ENCODE measurements at places on chromosomes 2 and 18. TPM values are rescaled to one million over a fixed set of nuclear protein-coding genes. Genes with fewer than 3 reads are reported as not detected.

Gene GPR39
- not detected for total RNA-seq

Gene OTOS
- not detected for total RNA-seq

Gene CUL3
- total RNA-seq = 65.3 TPM

Gene GTF2A1L
- 12.8 TPM for total RNA-seq

Gene ONECUT2
- not detected for total RNA-seq

Gene DPP4
- total RNA-seq = 15.5 TPM

Gene B3GNT7
- 7.1 TPM for total RNA-seq

Gene FHOD3
- 5.6 TPM for total RNA-seq

DNA sequence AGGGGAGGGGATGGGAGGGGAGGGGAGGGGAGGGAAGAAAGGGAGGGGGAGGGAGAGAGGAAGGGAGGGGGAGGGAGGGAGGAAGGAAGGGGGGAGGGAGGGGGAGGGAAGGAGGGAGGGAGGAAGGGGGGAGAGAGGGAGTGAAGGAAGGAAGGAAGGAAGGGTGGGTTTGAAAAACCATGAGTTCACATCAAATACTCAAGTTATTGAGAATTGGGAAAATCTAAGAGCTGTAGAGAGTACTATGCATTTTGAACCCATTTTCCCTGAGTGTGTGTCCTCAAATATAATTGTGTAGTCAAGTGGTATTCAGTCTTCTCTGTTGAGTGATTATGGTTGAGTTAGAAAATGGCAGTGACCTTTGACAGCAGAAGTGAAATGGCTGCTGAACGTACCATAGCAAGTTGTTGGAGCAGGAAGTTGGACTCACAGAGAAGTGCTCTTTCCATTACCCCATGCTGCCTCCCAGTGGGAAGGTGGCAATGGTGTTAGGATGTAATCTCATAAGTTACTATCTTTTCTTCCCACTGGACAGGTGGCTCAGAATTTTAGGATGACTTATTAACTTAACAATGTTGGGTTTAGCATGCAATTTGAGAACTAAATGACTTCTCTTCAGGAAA lies 214.6 kb downstream of the SETBP1 start:
- peaks cover 8% of the 10 kb centered on the region for H3K4me1 ChIP-seq
- H3K27ac ChIP-seq = no peak overlapping the region
- no peak overlapping the region for H3K4me3 ChIP-seq
- DNase-seq = no peak

DNA sequence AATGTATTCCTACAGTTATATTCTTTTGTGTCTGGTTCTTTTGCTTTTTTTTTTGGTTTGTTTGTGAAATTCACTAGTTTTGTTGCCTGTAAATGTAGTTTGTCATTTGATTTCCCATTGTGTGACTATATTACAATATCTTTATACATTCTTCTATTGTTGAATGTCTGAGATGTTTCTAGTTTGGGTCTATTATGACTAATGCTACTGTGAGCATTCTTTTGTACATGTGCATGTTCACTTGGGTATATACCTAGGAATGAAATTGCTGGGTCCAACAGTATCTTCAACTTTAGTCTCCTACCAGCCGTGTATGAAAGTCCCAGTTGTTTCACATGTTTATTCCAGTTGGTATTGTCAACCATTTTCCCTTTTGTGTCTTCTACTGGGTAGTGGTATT lies 112.7 kb upstream of the RBMS1 start:
- DNase-seq = no peak
- H3K4me1 ChIP-seq = peaks cover 10% of the 10 kb centered on the region
- H3K27ac ChIP-seq = no peak overlapping the region
- no peaks in the 10 kb centered on the region for H3K27me3 ChIP-seq
- H3K36me3 ChIP-seq = no peaks in the 10 kb centered on the region
- H3K4me3 ChIP-seq = no peak overlapping the region

- no peaks in the 10 kb centered on the region for H3K4me1 ChIP-seq
- H3K27me3 ChIP-seq = no peaks in the 10 kb centered on the region
- no peak overlapping the region for H3K4me3 ChIP-seq
- H3K36me3 ChIP-seq = no peaks in the 10 kb centered on the region
Observed at GRCh38 chr2:45951025-45951727, 299.7 kb downstream of the PRKCE start.

DNA sequence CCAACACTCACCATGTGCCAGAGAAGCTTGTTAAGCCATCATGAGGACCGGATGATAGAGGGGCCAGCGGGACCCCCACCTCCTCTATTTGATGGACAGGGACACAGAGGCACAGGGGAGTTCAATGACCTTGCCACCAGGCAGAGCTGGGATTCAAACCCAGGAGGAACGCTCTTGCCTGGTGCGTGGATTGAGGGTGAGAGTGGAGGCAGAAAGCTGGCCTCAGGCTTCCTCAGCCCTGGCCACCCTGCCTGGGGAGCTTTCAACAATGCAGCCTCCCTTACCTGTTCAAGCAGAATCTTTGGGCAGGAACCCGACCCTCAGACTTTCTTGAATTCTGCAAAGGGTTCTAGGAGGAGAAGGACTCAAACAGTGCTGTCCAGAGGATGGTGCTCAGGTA lies 39.9 kb upstream of the MAL start:
- no peaks in the 10 kb centered on the region for H3K27me3 ChIP-seq
- H3K4me3 ChIP-seq = no peak overlapping the region
- DNase-seq = peak; percentile 49
- H3K4me1 ChIP-seq = no peaks in the 10 kb centered on the region

GRCh38 chr2:136015699-136016098 lies 30.3 kb upstream of the DARS1 start:
- no peak for DNase-seq
- no peaks in the 10 kb centered on the region for H3K4me1 ChIP-seq
- no peaks in the 10 kb centered on the region for H3K36me3 ChIP-seq
- H3K4me3 ChIP-seq = no peak overlapping the region
- no peaks in the 10 kb centered on the region for H3K27me3 ChIP-seq

DNA sequence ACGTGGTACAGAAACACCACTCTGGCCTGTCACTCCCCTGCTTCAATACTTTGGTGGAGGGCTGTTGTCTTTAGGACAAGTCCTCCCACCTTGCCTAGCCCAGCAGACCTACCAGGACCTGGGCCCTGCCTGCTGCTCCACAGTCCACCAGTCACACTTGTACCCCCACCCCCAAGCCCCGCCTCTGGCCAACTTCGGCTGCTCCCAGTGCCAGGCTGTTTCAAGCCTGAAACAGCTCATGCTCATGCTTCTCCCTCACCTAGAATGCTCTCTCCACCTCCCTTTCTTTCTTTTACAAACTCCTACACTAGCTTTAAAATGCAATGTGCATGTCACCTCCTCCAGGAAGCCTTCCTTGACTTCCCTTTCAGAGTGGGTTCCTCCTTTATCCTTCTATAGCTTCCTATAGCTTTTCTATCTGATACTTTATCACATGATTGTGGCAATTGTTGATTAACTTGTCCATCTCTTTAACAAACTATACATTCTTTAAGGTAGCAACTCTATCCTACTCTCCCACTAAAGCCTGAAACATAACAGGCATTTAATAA lies 4.8 kb upstream of the OXER1 start:
- H3K4me3 ChIP-seq = no peak overlapping the region
- H3K4me1 ChIP-seq = no peaks in the 10 kb centered on the region
- H3K36me3 ChIP-seq = no peaks in the 10 kb centered on the region
- H3K27ac ChIP-seq = no peak overlapping the region

GRCh38 chr2:181073896-181074295 lies 93.5 kb downstream of the UBE2E3 start:
- H3K36me3 ChIP-seq = no peaks in the 10 kb centered on the region
- H3K27me3 ChIP-seq = no peaks in the 10 kb centered on the region
- DNase-seq = no peak
- H3K4me1 ChIP-seq = no peaks in the 10 kb centered on the region

- no peak for DNase-seq
- H3K27ac ChIP-seq = no peak overlapping the region
- no peaks in the 10 kb centered on the region for H3K4me1 ChIP-seq
- no peaks in the 10 kb centered on the region for H3K27me3 ChIP-seq
Observed at GRCh38 chr2:1979138-1979537, 234.8 kb upstream of the PXDN start.

DNA sequence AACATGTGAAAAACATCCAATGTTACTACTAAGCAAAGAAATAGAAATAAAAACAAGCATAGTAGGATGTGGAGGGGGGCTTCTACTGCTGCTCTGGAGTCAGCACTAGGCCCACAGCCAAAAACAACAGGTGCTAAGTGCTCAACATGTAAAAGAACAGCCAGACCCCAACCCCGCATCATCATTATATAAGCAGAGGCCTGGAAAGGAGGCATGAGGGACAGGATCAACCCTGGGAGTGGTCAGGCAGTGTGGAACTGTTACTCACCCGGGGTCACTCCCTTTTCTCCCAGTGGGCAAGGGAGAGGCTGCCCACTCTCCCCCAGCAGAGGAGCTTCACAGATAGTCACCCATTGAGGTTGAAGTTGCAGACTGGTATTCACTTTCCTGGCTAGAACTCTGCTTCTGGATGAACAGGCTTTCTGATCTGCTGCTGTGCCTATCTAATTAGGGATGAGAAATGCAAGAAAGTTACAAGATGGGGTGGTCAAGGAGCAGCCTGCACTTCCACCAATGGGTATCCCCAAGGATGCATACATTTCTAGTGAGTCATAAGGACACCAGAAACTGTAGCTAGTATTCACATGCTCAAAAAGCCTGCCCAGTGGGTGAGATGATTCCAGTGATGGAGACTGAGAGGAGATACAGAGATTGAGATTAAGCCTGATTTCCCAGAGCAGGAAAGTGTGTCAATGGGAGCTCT lies 480.1 kb upstream of the TCF4 start:
- no peak overlapping the region for H3K4me3 ChIP-seq
- H3K27me3 ChIP-seq = no peaks in the 10 kb centered on the region
- DNase-seq = no peak
- no peaks in the 10 kb centered on the region for H3K36me3 ChIP-seq
- H3K4me1 ChIP-seq = peaks cover 19% of the 10 kb centered on the region

GRCh38 chr18:32315881-32316280 lies 126.0 kb downstream of the MEP1B start:
- no peaks in the 10 kb centered on the region for H3K27me3 ChIP-seq
- H3K27ac ChIP-seq = no peak overlapping the region
- no peak for DNase-seq
- H3K4me1 ChIP-seq = peaks cover 14% of the 10 kb centered on the region
- H3K36me3 ChIP-seq = no peaks in the 10 kb centered on the region
- no peak overlapping the region for H3K4me3 ChIP-seq

DNA sequence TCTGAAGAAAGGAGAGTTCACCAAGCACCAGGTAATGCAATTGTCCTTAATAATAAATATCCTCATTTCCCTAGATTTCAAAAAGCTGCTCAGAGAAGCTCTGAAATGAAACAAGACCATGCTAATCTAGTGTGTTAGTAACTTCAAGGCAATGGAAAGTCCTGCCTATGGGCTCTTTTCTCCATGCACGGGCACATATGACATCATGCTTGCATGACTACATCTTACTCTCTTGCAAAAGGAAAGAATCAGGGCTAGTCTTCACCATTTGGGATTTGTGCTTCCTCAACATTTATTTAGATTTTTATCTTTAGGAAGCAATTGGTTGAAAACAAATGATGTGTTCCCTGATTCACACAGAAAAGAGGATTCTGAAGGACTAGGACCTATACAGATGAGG lies 204.0 kb upstream of the POU3F3 start:
- no peaks in the 10 kb centered on the region for H3K4me1 ChIP-seq
- no peaks in the 10 kb centered on the region for H3K27me3 ChIP-seq
- H3K4me3 ChIP-seq = no peak overlapping the region
- H3K27ac ChIP-seq = no peak overlapping the region
- H3K36me3 ChIP-seq = no peaks in the 10 kb centered on the region

DNA sequence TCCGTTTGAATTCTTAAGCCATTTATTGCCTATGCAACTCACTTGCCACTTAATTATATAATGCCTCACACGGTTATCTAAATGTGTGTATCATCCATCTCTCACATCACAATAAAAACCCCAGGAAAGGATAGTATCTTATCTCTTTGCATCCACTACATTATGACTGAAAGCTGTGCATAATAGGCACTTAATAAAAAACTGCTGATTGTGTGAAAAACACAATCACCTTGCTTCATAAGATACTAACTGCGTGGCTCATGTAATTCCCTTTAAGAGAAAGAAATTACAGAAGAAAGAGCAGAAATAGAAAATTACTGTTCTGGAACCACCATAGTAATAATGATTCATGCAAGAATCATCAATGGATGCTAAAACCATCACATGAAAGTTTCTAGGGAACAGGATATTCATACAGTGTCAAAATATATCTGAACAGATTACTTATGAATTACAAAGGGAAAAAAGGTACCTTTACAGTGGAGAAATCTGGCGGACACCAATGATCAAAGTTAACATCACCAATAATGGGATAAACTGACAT lies 29.3 kb downstream of the CUL3 start:
- H3K36me3 ChIP-seq = no peaks in the 10 kb centered on the region
- H3K27me3 ChIP-seq = no peaks in the 10 kb centered on the region
- H3K27ac ChIP-seq = no peak overlapping the region

- no peaks in the 10 kb centered on the region for H3K36me3 ChIP-seq
- H3K27ac ChIP-seq = no peak overlapping the region
- peak; percentile 77 for DNase-seq
- H3K27me3 ChIP-seq = no peaks in the 10 kb centered on the region
Observed at GRCh38 chr18:78738076-78738690, 241.4 kb upstream of the SALL3 start.

DNA sequence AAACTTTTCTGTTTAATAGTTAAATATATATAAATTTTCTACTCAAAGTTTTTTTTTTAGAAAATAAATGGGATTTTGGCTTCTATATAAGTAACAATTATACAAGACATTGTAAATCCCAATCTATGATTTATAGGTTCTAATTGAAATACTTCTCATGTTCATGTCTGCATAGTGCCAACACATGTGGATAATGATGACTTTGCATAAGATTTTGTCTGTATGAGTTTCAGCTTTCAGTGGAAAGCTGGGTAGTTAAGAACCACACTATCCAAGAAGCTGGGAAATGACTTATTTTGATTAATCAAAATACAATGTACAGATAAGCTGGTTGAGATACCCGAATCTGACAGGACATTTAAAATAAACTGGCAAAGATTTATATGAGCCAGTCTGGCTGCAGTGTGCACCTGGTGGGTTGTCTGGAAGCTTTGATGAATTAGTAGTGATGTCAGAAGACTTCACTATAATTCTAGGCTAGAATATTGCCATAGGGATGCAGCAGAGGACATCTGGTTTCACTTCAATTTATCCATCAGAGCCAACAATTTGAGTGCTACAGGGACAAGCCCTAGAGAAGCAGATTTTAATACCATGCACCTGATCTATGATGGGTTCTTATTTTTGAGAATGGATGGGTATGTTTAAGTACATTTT lies 45.4 kb downstream of the EML6 start:
- H3K27ac ChIP-seq = no peak overlapping the region
- no peaks in the 10 kb centered on the region for H3K36me3 ChIP-seq
- no peak for DNase-seq
- no peaks in the 10 kb centered on the region for H3K27me3 ChIP-seq
- no peaks in the 10 kb centered on the region for H3K4me1 ChIP-seq
- H3K4me3 ChIP-seq = no peak overlapping the region

DNA sequence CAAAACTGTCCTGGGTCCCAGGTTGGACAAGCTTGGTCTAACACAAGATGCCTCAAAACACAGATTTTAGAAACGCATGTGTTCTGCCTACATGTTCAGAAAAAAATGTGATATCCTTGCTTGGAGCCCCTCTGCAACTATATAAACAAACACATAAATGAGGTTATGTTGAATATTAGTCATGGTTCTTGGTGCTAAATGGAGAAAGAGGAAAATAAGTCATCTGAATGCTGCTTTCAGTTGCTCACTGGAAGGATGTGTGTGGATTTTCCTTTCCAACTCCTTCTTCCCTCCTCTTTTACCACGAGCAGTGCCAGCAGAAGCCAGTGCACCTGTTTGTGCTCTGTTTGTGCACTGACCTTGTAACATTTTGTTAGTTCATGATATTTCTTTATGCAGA lies 85.3 kb downstream of the PIEZO2 start:
- no peak overlapping the region for H3K27ac ChIP-seq
- no peaks in the 10 kb centered on the region for H3K4me1 ChIP-seq
- no peaks in the 10 kb centered on the region for H3K36me3 ChIP-seq
- no peak overlapping the region for H3K4me3 ChIP-seq
